Activated T-helper 1 cell treated with anti-CD3 and anti-CD28 coated beads, Interleukin-2, amount 50 U/mL, for 16 hours (primary cell): ENCODE measurements at places on chromosomes 2 and 18.

GRCh38 chr2:196421880-196422279 is 217.6 kb upstream of the CCDC150 start:
- no peak for DNase-seq

DNA sequence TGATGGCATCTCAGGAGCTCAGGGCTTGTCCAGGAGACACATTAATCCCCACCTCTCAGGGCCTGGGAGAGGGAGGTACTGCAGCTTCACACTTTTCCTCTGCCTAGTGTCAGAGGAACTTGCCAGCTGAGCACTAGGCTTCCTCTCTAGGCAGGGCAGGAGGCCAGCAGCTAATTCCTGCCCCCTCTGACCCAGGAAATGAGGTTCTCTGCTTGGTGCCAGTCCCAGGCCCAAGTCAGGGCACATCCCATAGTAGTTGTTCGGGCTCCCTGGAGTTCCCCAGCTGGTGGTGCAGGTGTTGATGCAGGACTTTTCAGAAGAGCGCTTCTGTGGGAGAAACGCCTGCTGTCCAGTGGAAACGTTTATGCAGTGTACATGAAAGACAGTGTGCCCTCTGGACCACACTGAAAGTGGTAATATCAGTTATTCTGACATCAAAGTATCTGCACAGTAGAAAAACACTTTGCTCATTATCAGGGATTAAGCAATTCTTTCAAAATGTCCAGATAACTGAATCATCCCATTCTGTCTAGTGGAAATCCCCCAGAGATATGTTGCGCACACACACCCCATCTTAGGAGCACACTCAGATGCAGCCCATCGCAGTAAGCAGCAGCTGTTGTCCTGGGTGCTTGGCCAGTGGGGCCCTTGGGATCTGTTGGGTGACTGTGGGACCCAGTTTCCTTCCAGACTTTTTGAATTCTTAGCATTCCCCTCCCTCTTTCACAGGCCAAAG is 17.8 kb upstream of the SCLY start:
- DNase-seq: no peak

- DNase-seq: no peak
Observed at GRCh38 chr2:16775899-16776231, 110.2 kb upstream of the CYRIA start.

- DNase-seq: no peak
Observed at GRCh38 chr18:42458226-42458625, 503.2 kb downstream of the PIK3C3 start.

GRCh38 chr2:37011130-37011529 is 44.8 kb upstream of the STRN start:
- no peak for DNase-seq

DNA sequence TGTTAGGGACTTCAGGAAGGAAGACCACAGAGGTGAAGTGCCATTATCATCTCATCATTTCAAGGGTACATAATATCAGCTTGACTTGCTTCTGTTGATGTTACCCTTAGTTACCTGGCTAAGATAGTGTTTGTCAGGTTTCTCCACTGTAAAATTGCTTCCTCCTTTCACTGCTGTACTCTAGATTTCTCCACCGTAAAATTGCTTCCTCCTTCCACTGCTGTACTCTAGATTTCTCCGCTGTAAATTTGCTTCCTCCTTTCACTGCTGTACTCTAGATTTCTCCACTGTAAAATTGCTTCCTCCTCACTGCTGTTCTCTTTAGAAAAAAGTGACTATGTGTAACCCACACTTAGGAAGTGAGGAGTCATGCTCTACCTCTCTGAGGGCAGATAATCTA is 1460.3 kb downstream of the SUCLG1 start:
- no peak for DNase-seq

DNA sequence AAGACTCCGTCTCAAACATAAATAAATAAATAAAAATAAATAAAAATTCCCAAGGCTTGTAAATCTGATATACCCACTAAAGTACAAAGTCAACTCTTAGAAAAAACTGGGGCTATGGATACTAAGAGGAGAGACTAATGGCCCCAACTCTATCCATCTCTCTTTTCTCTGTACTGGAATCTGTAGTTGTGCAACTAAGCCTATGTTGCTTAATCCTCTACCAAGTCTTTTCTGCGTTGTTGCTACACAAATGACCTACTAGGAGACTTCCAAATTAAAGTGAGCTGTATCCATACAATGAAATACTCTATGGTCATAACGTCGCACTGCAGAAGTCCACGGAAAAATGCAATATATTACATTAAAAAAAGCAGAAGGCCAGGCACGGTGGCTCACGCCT is 8.1 kb downstream of the MRPS5 start:
- DNase-seq: no peak

- DNase-seq: no peak
Observed at GRCh38 chr2:217933617-217933993, 69.2 kb downstream of the TNS1 start.

GRCh38 chr2:15166878-15167277 is 394.3 kb downstream of the NBAS start:
- no peak for DNase-seq

DNA sequence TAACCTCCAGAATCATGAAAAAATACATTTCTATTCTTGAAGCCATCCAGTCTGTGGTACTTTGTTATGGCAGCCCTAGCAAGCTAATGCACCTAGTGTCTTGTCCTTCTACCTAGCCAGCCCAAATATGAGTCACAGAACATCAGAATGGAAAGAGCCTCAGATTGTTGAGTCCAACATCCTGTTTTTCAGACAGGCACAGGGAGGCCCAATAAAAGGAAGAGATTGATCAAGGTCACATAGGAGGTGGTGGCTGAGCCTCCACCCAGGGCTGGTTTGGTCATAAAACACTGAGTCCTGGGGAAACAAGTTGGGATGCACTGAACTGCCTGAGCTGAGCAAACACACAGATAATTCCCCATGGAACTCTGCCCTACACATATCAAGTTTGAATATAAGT is 195.5 kb downstream of the TTC32 start:
- DNase-seq: no peak

DNA sequence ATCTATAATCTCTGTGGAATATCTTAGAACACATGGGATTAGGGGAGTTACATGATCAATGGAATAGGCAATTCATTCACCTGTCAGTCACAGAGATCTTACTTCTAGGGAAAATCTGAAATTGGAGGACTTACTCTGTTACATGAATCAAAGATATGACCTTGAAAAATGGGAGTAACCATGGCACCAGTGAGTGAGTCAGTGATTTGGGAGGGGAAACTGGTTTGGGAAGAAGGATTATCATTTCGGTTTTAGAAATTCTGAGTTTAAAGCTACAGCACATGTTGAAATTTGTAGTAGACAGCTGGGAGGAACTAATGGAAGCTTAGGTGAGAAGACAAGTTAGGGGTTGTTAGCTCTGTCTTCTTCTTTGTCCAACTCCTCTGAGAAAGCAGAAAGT is 153.7 kb downstream of the CAMKMT start:
- no peak for DNase-seq

DNA sequence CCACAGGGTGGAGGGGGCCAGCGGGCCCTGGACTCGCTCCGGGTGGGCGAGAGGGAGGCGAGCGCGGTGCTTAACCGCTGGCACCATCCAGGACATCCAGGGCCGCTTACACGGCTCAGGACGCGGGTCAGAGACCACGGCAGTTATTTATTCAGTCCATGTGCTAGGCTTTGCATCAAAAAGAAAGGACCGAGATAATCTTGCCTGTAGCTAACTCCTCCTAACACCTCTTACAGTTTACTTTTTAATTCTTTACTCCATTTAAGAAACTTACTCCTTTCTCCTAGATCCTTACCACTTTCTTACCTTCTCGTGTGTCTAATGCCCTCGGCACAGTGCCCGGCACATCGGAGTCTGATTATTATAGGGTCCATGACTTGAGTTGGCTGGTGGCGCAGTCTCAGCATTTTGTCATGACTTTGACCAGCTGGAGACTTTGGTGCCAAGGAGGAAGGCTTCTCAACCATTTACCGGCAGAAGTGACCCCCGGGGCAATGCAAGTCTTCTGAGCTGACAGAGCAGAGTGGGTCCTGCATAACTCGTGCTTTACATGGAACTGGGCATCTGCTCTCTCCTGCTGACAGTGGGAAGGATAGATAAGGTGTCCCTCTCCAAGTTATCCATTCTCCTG is 503 bp downstream of the ANXA4 start:
- no peak for DNase-seq

DNA sequence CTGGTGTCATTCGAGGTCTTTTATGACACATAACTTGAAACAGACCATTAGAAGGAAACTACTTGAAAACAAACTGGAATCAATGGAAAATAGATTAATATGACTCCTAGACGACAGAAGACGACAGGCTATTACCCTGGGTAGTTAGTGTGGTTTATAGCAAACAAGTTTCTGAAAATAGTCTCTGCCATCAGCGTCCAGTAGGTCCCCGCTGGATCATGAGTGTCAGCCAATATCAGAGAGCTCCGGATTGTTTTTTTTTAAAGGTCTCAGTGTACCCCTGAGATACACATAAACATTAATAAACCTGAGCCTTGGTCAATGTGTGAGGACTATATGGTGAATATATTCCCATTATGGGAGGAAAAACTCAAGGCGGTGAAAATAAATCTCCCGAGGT is 115.0 kb upstream of the THUMPD2 start:
- no peak for DNase-seq

DNA sequence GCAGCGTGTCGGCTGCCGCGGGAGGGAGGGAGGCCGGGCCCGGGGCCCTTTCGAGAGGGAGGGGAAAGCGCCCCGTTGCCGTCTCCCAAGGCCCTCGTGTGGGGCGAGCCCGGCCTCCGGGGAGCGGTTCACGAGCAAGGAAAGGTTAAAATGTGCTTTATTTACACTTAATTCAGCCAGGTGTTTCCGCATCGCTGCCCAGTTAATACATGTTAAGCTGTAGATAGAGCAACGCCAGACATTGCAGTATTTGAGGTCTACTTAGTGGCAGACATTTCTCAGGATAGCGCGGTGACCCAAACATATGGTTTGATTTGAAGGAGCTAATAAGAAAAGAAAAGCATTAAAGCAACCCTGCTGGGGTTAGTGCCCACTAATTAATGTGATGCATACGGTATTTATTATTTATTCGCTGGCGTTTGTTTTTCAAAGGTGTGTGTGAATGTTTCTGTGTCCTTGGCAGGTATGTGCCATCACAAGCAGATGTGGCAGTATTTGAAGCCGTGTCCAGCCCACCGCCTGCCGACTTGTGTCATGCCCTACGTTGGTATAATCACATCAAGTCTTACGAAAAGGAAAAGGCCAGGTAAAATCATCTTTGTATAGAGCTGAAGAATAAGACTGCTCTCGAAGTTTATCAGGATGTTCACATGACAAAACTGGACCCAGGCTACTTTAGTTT is 571 bp downstream of the EEF1B2 start:
- DNase-seq: no peak

GRCh38 chr2:186059096-186059495 is 320.5 kb downstream of the FSIP2 start:
- DNase-seq: no peak

GRCh38 chr2:118989481-118989880 is 47.5 kb downstream of the MARCO start:
- DNase-seq: no peak

DNA sequence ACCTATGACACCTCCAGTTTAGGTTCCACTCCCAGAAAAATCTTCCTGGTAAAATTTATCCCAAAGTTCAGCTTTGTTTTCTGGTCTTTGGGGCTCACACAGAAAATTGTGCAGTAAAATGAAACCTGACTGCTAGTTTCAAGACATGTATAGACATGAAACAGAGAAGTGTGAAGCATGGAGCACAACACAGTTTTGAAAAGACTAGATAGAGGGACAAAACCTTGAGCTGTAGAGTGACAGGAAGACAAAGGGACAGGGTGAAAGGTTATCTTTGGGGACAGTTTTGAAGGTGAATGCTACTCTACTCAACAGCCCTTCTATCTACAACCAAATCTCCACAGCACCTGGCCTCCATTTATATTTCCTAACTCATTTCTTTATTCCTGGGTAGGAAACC is 352.6 kb downstream of the RBM43 start:
- DNase-seq: no peak

DNA sequence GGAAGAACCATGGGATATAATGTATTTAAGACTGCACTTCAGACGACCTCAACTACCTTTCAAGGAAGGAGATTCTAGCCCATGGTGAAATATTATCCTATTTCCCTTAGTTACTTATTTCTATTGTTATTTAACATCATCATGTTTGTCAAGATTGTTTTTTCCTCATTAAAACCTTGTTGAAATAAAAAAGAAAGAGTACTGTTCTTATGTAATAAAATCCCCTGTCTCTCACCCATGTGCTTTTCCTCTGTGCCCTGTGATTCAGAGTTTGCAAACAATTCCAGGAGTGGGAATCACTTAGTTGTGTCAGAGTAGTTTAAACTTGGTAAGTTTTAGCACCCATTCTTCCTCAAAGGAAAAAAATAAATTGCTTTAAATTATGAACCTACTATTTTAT is 43.6 kb downstream of the ERBB4 start:
- no peak for DNase-seq

DNA sequence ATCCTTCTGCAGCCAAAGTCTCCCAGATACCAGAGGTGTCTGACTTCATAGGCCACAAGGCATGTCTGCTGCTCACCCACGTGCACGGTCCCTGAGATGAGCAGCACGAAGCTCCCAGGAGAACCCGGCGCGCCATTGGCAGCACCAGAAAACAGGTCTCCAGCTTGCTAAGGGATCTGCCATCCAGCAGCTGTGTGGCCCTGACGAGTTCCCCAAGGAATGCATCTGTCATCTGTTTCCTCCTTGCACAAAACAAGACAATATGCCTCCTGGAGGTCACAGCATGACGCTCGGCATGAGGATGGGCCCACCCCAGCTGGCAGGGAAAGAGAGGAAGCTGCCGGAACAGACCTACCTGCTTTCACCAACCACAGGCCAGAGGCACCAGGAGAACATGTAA is 29.2 kb downstream of the HS6ST1 start:
- no peak for DNase-seq

DNA sequence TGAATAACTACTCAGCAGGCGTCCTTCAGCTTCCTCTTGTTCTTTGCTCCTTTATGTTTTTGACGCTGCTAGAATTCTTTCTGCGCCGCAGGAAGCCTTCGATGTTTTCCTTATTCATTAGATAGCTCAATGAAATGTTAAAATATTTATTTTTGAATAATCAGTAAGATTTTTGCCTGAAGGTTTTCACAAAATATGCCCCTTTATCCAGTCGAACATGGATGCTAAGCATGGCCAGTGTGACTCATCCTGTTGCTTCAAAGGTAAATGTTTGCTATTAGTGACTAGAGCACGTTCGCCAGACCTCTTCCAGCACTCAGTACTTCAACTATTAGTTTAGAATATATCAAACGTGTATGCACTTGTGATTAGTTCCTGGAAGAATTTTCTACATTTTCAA is 7.6 kb upstream of the MEIS1 start:
- DNase-seq: no peak
